Naive thymus-derived CD8-positive, alpha-beta T cell (primary cell): ENCODE measurements at places on chromosomes 4 and X.

DNA sequence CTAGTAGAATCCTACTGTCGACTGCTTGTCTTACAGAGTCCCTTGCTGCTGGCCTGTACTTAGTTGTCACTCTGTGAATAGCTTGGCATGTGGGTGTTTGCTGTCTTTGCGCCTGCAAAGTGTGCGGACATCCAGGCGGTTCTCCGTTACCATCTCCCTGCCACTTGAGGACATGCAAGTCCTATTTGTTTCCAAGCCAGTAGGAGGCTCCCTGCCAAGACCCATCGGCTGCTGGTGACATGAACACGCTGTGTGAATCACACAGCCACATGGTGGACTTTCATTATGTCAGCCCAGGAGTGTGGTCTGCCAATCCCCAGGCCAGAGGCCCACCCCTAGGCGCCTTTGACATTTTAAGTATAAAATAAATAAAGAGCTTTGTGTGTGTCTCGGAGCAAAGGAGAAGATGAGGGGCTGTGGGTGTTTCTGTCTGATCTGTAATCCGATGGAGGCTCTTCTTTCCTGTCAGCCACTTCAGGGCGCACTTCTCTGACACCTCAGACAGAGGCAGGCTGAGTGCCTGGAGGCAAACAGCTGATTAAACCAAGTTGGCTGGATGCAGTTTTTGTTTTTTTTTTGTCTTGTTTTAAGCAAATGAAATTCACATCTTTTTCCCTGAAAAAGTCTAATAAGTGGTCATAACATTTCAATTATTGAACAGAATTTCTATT lies 51.5 kb downstream of the ALPK1 start:
- no peak for DNase-seq

- DNase-seq, result no peak
These were observed 6.5 kb upstream of the ARHGAP6 start for GRCh38 chrX:11672213-11672612.

GRCh38 chrX:10648614-10649013 lies 28.2 kb upstream of the MID1 start:
- no peak for DNase-seq

- no peak for DNase-seq
These were observed 38.7 kb downstream of the NLGN3 start for GRCh38 chrX:71183341-71183740.

- no peak for DNase-seq
These were observed 3.4 kb downstream of the GLUD2 start for GRCh38 chrX:121050781-121051180.

DNA sequence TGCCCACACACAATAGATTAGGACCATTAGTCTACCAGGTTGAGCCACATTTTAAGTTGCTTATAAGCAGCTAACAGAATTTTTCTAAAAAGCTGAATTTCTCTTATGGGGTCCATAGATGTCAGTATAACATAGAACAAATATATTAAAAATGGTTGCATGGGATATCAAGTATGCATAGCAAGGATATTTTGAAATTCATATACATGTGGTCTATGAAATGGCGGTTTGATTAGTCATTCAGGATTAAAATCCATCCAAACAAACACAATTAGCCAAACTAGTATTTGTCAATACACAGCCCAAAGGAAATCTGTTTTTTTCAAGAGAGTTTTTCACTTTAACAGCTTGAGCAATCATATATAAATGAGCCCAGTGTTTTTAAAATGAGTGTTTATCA lies 33.5 kb upstream of the AMOT start:
- DNase-seq, result no peak

DNA sequence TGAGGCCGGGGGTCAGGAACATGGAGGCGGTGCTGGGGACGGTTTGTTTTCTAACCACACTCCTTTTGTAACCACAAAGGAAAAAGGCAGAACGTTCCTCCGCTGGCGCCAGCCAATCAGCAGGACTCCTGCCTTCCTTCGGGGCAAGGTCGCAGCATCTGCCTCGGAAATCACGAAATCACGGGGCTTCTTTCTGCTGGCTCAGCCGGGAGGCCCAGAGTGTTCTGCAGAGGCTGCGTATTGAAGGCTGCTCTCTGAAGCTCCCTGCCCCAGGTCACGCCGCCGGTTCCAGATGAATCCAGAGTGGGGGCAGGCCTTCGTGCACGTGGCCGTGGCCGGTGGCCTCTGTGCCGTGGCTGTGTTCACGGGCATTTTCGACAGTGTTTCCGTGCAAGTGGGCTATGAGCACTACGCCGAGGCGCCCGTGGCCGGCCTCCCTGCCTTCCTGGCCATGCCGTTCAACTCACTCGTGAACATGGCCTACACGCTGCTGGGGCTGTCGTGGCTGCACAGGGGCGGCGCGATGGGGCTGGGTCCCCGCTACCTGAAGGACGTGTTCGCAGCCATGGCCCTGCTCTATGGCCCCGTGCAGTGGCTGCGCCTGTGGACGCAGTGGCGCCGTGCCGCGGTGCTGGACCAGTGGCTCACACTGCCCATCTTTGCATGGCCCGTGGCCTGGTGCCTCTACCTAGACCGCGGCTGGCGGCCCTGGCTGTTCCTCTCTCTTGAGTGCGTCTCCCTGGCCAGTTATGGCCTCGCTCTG lies 9.4 kb downstream of the TMEM187 start:
- peak; percentile 28 for DNase-seq

DNA sequence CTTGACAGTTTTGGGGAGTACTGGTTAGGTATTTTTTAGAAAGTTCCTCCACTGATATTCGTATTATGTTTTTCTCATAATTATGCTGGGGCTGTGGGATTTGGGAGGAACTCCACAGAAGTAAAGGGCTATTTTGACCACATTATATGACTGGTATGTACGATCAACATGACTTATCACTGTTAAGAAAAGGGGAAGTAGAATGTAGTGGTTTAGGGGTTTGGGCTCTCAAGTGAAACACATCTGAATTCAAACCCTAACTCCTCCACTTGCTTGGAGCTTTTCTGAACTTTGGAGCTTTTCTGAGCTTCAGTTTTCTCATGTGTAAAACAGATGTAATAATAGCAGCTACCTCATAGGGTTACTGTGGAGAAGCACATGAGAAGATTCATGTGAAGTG lies 96.4 kb upstream of the C1GALT1C1 start:
- no peak for DNase-seq

DNA sequence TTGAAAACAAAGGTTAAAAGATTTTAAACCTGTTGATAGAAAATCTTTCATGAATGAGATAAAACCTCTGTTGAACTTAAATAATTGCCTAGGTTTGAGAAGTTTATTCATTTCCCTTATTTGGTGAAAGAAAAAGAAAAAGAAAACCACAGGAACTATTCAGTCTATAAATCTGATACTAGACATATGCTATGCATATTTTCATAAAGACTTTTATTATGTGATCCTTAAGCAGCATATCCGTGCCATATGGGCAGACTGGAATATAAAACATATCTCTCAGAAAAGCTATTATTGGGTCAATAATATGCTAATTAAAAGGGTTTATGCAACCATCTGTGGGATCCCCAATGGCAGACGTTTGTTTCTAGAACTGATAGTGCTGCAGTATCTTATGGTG lies 178.7 kb downstream of the RASL11B start:
- DNase-seq, result no peak
